MCF 10A (cell line): ENCODE measurements at places on chromosomes 2 and 18. TPM values are rescaled to one million over a fixed set of nuclear protein-coding genes. Genes with fewer than 3 reads are reported as not detected.
A peak's percentile ranks its signal among the peaks of the same experiment; 100 is the strongest.

DNA sequence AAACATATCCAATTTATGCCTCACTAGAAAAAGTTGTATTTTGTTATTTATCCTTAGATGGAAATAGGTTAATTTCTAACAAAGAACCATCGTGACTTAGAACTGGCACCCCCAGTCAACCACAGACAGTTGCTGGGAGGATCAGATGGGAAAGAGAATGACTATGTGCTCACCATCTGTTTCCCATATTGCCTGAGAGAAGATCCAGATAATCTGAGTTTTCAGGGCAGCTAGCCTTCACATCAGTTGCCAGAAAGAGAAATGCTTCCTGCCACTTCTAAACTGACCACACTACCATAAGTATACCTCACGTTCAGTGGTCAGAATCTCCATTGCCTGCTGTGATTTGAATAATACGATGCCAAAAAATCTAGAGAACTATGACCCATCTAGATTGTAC is 28.4 kb upstream of the NEB start:
- no peaks in the 10 kb centered on the region for H3K27me3 ChIP-seq
- DNase-seq: no peak
- H3K27ac ChIP-seq: no peak overlapping the region
- no peaks in the 10 kb centered on the region for H3K4me1 ChIP-seq

DNA sequence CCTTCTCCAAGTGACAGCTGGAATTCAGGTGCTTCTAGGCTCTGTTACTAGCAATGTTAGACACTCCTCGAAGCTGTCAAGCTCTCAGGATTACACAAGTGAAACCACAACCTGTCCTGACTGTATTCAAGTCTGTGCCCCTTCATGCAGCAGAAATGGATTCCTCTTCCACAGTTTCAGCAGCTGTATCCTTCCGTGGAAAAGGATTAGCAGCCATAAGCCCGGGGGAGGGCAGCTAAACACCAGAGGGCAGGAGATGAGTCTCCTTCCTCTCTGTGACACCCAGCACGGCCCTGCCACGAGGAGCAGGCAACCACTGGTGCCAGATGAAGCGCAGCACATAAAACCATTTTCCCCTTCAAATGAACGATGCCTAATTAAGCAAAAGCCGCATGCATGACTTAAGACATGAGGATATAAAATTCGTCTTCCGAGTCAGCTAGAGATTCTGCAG is 1.2 kb downstream of the ST3GAL5 start:
- H3K36me3 ChIP-seq: no peaks in the 10 kb centered on the region
- H3K4me3 ChIP-seq: peak overlapping the region; percentile 90
- peaks cover 28% of the 10 kb centered on the region for H3K4me1 ChIP-seq
- H3K27me3 ChIP-seq: no peaks in the 10 kb centered on the region
- H3K27ac ChIP-seq: no peak overlapping the region
- no peak for DNase-seq

DNA sequence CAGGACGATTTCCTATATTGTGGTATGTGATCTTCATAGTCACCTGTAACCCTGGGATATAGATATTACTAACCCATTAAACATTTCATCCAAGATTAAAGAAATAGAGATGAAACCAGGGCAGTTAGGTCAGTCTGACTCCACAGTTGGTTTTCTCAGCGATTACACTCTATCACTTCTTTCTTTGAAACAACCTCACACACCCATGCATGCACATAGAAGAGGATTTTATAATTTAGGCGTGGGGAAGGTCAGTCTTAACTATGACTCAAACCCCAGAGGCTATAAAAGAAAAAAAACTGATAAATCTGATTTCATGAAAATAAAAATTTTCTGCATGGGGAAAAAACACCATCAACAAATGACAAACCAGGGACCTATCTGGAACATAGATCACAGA is 54.2 kb downstream of the BCL2 start:
- peaks cover 6% of the 10 kb centered on the region for H3K4me1 ChIP-seq
- no peaks in the 10 kb centered on the region for H3K36me3 ChIP-seq
- H3K27me3 ChIP-seq: no peaks in the 10 kb centered on the region
- H3K4me3 ChIP-seq: no peak overlapping the region
- no peak for DNase-seq
- no peak overlapping the region for H3K27ac ChIP-seq

- peaks cover 49% of the 10 kb centered on the region for H3K27me3 ChIP-seq
- no peak overlapping the region for H3K27ac ChIP-seq
- no peak for DNase-seq
- peaks cover 6% of the 10 kb centered on the region for H3K36me3 ChIP-seq
Observed at GRCh38 chr18:65934874-65935273, 184.1 kb downstream of the CDH7 start.

CFC1 gene
- total RNA-seq: not detected in 2 replicates

ATP5F1A gene
- 363 and 458 TPM in 2 replicates for total RNA-seq

DNER gene
- total RNA-seq: 49.2 and 62.6 TPM in 2 replicates
